Activated CD4-positive, alpha-beta T cell treated with anti-CD3 and anti-CD28 coated beads, Interleukin-2, amount 50 U/mL, for 16 hours (primary cell): ENCODE measurements at places on chromosomes 13 and 19.

- DNase-seq = no peak
Measured at GRCh38 chr13:65965501-65965900, 1264.6 kb downstream of the PCDH9 start.

GRCh38 chr19:4482721-4483364, 10.7 kb downstream of the HDGFL2 start:
- DNase-seq = no peak

- no peak for DNase-seq
Measured at GRCh38 chr13:34868733-34869132, 73.3 kb upstream of the NBEA start.

DNA sequence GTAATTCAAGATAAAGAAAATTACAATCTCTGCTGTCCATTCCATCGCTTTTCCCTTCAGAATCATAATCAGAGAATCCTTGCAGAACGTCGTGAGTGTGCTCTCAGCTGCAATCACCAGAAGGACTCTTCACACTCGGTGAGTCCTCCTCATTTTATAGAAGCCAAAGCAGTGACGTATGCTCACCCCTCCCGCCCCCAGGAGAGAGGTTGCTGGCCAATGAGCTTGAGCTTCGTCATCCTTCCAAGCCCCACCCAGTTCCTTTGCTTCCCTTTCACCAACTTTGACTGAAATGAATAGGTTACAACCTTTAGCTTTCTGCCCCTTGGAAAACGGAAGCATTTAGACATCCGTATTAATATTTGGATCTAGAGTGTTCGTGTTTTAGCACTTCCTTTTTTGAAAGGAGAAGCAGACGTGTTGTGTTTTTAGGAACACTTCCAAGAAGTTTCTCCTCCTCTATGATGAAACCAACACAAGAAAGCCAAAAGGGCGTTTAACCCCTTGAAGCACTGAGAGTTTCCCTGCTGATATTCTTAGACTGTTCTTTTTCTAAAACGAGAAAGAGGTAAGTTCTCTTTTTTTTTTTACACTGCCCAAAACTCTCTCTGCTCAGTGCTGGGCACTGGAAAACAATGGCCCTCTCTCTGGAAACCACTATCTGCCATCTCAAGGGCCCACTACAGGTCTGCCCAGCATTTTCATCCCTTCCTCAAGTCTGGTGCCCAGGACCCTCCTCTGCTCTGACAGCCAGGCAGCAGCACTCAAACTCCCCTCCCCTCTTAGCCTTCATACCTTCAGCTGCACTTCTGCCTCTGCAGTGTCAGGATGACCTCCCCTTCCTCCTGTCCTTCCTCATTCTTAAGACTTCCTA, 44.3 kb upstream of the CEACAM21 start:
- DNase-seq = peak; percentile 92

GRCh38 chr19:6126335-6126974, 9.0 kb upstream of the ACSBG2 start:
- DNase-seq = peak; percentile 39

DNA sequence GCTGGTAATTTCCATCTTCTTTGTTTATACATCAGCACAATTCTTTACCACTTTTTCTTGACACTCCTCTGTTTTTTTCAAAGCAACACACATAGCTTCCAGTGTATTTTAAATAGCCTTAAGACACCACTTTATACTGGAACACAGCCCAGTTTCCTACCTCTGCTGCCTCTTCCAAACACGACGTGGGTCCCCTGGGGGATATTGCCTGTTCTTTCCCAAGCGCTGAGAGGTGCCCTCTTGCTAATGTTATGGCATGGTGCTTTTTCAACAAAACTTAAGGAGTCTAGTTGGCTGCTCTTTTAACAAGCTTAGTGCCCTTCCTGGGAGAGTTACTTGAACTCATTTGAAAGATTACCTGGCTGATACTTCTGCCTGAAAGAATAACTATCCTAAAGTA, 112.7 kb downstream of the OLFM4 start:
- DNase-seq = no peak

GRCh38 chr19:16861011-16861410, 27.8 kb upstream of the F2RL3 start:
- no peak for DNase-seq

- no peak for DNase-seq
Measured at GRCh38 chr13:82636119-82636518, 1246.2 kb downstream of the SLITRK1 start.

DNA sequence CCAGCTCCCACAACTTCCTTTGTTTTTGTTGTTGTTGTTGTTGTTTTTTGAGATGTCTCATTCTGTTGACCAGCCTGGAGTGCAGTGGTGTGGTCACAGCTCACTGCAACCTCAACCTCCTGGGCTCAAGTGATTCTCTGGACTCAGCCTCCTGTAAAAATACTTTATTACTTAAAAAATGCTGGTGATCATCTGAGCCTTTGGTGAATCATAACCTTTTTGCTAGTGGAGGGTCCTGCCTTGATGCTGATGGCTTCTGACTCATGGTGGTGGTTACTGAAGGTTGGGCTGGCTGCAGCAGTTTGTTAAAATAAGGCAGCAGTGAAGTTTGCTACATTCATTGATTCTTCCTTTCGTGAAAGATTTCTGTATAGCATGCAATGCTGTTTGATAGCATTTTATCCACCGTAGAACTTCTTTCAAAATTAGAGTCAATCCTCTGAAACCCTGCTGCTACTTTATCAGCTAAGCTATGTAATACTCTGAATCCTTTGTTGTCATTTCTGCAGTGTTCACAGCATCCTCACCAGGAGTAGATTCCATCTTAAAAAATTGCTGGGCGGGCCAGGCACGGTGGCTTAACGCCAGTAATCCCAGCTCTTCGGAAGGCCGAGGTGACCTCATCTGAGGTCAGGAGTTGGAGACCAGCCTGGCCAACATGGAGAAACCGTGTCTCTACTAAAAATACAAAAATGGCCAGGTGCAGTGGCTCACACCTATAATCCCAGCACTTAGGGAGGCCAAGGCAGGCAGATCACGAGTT, 18.0 kb downstream of the ARHGAP35 start:
- no peak for DNase-seq

DNA sequence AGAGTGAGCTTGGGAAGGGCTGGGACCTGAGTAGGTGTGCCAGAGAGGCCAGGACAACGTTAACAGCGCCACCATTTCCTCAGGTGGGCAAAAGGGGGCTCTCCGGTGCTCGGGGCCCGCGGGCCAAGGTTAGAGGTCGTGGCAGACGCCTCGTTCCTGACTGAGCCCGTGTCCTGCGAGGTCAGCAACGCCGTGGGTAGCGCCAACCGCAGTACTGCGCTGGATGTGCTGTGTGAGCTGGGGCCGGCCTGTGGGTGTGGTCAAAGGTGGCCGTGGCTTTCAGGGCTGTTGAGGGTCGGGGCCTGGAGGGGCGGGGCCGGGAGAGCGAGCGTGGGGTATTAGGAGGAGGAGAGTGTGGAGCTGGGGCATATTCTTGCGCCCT, 3.7 kb downstream of the KIRREL2 start:
- no peak for DNase-seq

- no peak for DNase-seq
Measured at GRCh38 chr13:90613076-90613795, 734.3 kb upstream of the MIR17HG start.
